Uterine smooth muscle cell (primary cell): ENCODE measurements at places on chromosomes 13 and 19. TPM values are rescaled to one million over a fixed set of nuclear protein-coding genes. Genes with fewer than 3 reads are reported as not detected.

TTYH1 gene
- total RNA-seq, result not detected in 2 replicates

NAPSA gene
- total RNA-seq, result 0.11 and 0.25 TPM in 2 replicates

ZNF426 gene
- total RNA-seq, result 19.4 and 25.7 TPM in 2 replicates

ZNF177 gene
- 0.89 and 2.9 TPM in 2 replicates for total RNA-seq

DEDD2 gene
- total RNA-seq, result 23.1 and 29.7 TPM in 2 replicates

SULT2A1 gene
- not detected in 2 replicates for total RNA-seq

RUBCNL gene
- total RNA-seq, result 2.8 and 20.0 TPM in 2 replicates

PRKCG gene
- total RNA-seq, result not detected in 2 replicates

ZNF575 gene
- total RNA-seq, result 0.11 and 0.37 TPM in 2 replicates

TUBA3C gene
- not detected in 2 replicates for total RNA-seq

KIRREL2 gene
- total RNA-seq, result not detected in 2 replicates

AP1M1 gene
- total RNA-seq, result 56.6 and 83.2 TPM in 2 replicates

C19orf85 gene
- total RNA-seq, result not detected in 2 replicates

KRTDAP gene
- not detected in 2 replicates for total RNA-seq

PCP2 gene
- total RNA-seq, result not detected in 2 replicates

CYP2A7 gene
- not detected in 2 replicates for total RNA-seq

CEACAM3 gene
- not detected in 2 replicates for total RNA-seq

PALM gene
- 2.1 and 3.5 TPM in 2 replicates for total RNA-seq

SMARCA4 gene
- total RNA-seq, result 74.0 and 96.8 TPM in 2 replicates

CYP2A6 gene
- total RNA-seq, result not detected in 2 replicates

CLC gene
- not detected in 2 replicates for total RNA-seq

GSX1 gene
- total RNA-seq, result not detected in 2 replicates

LRG1 gene
- not detected in 2 replicates for total RNA-seq

ATP4A gene
- not detected in 2 replicates for total RNA-seq

OR4F17 gene
- total RNA-seq, result not detected in 2 replicates
